Activated CD8-positive, alpha-beta memory T cell treated with anti-CD3 and anti-CD28 coated beads, Interleukin-2, amount 10 ng/mL, durations not matched to agents 7 days and 5 days (primary cell): ENCODE measurements at places on chromosomes 4 and X. TPM values are rescaled to one million over a fixed set of nuclear protein-coding genes. Genes with fewer than 3 reads are reported as not detected.

The ZDHHC15 gene
- not detected for total RNA-seq

The EDA gene
- total RNA-seq: 0.79 TPM

The SCML1 gene
- total RNA-seq: 0.42 TPM

The RAB41 gene
- total RNA-seq: not detected

The NAA11 gene
- total RNA-seq: not detected

The PAGE3 gene
- not detected for total RNA-seq

The KIAA1210 gene
- total RNA-seq: not detected

- no peak for DNase-seq
- H3K4me3 ChIP-seq: no peak overlapping the region
- H3K27me3 ChIP-seq: no peaks in the 10 kb centered on the region
- H3K4me1 ChIP-seq: peaks cover 12% of the 10 kb centered on the region
- no peak overlapping the region for H3K27ac ChIP-seq
- H3K36me3 ChIP-seq: peaks cover 3% of the 10 kb centered on the region
Observed at GRCh38 chr4:122921300-122921699, 1.1 kb downstream of the NUDT6 start.

- no peaks in the 10 kb centered on the region for H3K36me3 ChIP-seq
- no peaks in the 10 kb centered on the region for H3K27me3 ChIP-seq
- no peak overlapping the region for H3K4me3 ChIP-seq
- no peak overlapping the region for H3K27ac ChIP-seq
- H3K4me1 ChIP-seq: no peaks in the 10 kb centered on the region
Observed at GRCh38 chr4:158461336-158461735, 60.3 kb upstream of the RXFP1 start.

DNA sequence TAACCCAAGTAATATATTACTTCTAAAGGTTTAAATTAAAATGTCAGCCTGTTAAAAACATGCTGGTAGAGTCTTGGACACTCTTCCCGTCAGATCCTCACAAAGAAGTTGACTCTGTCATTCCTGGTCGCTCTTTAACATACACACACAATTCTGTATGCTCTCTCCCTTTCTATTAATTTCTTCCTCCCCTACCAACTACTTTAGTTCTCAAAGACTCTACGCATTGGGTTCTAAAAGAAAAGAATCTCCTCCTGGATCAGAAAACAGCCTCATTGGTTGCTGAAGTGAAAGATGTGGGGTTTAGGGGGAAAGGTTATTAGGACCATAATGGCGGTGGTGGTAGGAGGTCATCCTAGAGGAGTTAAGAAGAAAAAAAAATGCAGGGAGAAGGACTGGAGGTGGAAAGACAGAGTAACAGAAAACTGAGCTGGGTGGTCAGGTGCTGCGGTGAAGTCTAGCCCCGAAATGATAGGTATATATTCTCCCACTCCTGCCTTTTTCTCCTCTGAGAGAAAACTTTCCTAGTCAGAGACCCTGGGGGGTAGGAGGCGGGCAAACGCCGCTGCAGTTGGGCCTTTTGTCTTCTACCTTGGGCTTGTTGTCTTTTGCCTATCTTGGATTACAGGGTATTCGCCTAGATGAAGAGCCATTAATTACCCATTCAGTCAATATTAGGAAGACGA is 5.2 kb upstream of the PITX2 start:
- peaks cover 11% of the 10 kb centered on the region for H3K36me3 ChIP-seq
- no peak for DNase-seq
- peak overlapping the region; percentile 68 for H3K27ac ChIP-seq
- H3K4me1 ChIP-seq: peaks cover 8% of the 10 kb centered on the region
- H3K4me3 ChIP-seq: no peak overlapping the region

GRCh38 chrX:133235830-133236229 is 17.7 kb upstream of the TFDP3 start:
- DNase-seq: no peak
- H3K4me3 ChIP-seq: no peak overlapping the region
- no peaks in the 10 kb centered on the region for H3K4me1 ChIP-seq
- no peaks in the 10 kb centered on the region for H3K36me3 ChIP-seq
- no peaks in the 10 kb centered on the region for H3K27me3 ChIP-seq

DNA sequence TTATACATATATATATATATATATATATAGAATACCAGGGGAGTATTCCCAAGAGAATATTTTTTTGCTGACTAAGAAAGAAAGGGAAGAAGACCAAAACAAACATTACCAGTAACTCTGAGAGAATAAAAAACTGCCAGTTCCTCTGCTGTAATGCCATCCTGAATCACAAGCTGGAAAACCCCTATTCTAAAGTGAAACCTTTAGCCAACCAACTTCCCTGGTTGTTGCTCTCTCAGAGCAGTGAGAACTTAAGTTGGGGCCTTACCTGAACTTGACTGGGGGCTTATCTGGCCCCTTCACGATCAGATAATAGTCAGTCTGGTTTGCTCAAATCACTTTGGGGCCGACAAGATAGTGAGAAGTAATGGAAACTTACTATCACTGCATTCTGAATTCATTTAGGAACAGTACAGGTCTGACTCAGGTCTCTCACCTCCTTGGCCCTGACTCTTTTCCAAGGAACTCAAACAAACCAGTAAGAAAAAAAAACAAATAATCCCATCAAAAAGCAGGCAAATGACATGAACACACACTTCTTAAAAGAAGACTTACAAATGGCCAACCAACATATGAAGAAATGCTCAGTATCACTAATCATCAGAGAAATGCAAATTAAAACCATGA is 62.5 kb downstream of the CD40LG start:
- peaks cover 46% of the 10 kb centered on the region for H3K4me1 ChIP-seq
- H3K4me3 ChIP-seq: no peak overlapping the region
- peak overlapping the region; percentile 85 for H3K27ac ChIP-seq

GRCh38 chr4:26319949-26320537 is 771 bp upstream of the RBPJ start:
- no peaks in the 10 kb centered on the region for H3K27me3 ChIP-seq
- peak overlapping the region; percentile 99 for H3K27ac ChIP-seq

DNA sequence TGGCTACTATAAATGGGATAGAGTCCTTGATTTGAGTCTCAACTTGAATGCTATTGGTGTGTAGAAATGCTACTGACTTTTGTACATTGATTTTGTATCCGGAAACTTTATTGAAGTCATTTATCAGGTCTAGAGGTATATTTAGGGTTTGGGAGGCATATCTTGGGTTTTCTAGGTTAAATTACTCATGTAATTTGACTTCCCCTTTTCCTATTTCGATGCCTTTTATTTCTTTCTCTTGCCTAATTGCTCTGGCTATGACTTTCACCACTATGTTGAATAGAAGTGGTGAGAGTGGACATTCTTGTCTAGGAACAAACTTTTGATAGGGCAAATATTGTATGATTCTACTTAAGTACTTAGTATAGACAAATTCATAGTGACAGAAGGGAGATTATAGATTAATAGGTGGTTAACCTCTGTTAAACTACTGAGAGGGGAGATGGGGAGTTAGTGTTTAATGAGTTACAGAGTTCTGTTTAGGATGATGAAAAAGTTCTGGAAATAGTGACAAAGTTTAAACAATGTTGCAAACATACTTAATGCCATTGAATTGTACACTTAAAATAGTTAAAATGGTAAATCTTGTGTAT is 22.8 kb upstream of the HSPA4L start:
- no peaks in the 10 kb centered on the region for H3K4me1 ChIP-seq
- DNase-seq: no peak
- no peak overlapping the region for H3K4me3 ChIP-seq

DNA sequence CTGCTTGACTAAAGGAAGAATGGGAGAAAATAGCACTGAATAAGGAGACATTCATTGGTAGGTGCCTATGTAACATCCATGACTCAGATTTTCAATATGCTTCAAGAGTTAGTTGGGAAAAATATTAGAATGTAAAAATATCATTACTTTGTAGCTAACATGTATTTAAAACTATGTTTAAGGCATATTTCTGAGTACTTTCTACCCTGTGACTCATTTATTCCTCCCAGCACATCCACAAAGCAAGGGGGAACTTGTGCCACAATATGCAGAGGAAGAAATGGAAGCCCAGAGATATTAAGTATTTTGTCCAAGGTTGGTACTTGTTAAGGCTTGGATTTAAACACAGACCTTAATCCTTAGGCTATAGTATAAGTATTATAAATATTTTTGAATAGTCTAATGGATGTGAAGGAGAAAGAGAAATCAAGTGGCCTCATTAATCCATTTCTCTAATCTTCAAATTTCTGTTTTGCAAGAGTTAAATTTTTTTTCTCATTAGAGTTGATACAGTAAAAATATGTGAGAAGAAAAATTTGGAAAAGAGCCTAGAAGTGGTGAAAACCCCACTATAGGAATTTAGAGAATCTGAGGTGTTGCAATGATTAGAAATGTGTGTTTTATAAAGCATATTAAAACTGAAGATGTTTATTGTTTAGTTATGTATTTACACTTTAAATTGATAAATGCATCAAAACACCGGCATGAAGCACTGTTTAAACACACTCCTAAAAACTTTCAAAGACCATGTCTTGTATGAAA is 149.3 kb upstream of the GYPA start:
- no peaks in the 10 kb centered on the region for H3K36me3 ChIP-seq
- H3K4me3 ChIP-seq: no peak overlapping the region
- no peak overlapping the region for H3K27ac ChIP-seq
- DNase-seq: no peak
- H3K4me1 ChIP-seq: no peaks in the 10 kb centered on the region
- no peaks in the 10 kb centered on the region for H3K27me3 ChIP-seq

GRCh38 chr4:89558147-89558546 is 250.5 kb upstream of the GPRIN3 start:
- DNase-seq: no peak
- no peak overlapping the region for H3K27ac ChIP-seq
- H3K27me3 ChIP-seq: peaks cover 27% of the 10 kb centered on the region
- peaks cover 3% of the 10 kb centered on the region for H3K4me1 ChIP-seq
- no peaks in the 10 kb centered on the region for H3K36me3 ChIP-seq
- no peak overlapping the region for H3K4me3 ChIP-seq

DNA sequence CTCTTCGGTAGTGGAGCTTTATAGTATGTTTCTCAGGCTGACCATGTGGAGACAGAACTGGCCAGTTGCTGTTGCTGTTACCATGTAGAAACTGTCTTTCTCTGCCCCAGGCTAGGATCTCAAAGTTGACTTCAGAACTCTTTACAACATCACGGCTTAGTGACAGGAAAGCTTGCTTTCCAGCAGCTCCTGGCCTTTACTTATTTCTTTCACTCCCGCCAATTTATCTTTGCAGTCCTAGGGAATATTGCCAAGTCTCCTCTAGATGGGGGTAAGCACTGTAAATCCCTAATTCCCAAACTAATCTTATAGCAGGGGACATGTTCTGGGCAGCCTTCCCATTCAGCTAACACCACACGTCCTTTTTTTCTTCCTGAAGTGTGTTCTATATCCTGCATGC is 631.6 kb downstream of the SPRY1 start:
- H3K4me1 ChIP-seq: no peaks in the 10 kb centered on the region
- no peaks in the 10 kb centered on the region for H3K36me3 ChIP-seq
- H3K4me3 ChIP-seq: no peak overlapping the region
- H3K27me3 ChIP-seq: peaks cover 5% of the 10 kb centered on the region

- no peaks in the 10 kb centered on the region for H3K4me1 ChIP-seq
- no peaks in the 10 kb centered on the region for H3K27me3 ChIP-seq
- H3K4me3 ChIP-seq: no peak overlapping the region
- DNase-seq: peak; percentile 43
Observed at GRCh38 chrX:69387567-69388487, 116.3 kb upstream of the NALF2 start.

GRCh38 chrX:3134316-3134945 is 93.2 kb downstream of the ARSF start:
- H3K4me3 ChIP-seq: no peak overlapping the region
- H3K4me1 ChIP-seq: no peaks in the 10 kb centered on the region
- no peak overlapping the region for H3K27ac ChIP-seq
- no peaks in the 10 kb centered on the region for H3K36me3 ChIP-seq
- no peaks in the 10 kb centered on the region for H3K27me3 ChIP-seq

GRCh38 chr4:1174941-1175634 is 2.7 kb upstream of the SPON2 start:
- peaks cover 13% of the 10 kb centered on the region for H3K36me3 ChIP-seq
- peaks cover 26% of the 10 kb centered on the region for H3K27me3 ChIP-seq
- H3K4me3 ChIP-seq: no peak overlapping the region
- peaks cover 28% of the 10 kb centered on the region for H3K4me1 ChIP-seq

GRCh38 chrX:10398215-10398614 is 222.2 kb downstream of the MID1 start:
- no peak overlapping the region for H3K4me3 ChIP-seq
- no peaks in the 10 kb centered on the region for H3K4me1 ChIP-seq
- no peaks in the 10 kb centered on the region for H3K36me3 ChIP-seq
- DNase-seq: no peak
- H3K27me3 ChIP-seq: no peaks in the 10 kb centered on the region

DNA sequence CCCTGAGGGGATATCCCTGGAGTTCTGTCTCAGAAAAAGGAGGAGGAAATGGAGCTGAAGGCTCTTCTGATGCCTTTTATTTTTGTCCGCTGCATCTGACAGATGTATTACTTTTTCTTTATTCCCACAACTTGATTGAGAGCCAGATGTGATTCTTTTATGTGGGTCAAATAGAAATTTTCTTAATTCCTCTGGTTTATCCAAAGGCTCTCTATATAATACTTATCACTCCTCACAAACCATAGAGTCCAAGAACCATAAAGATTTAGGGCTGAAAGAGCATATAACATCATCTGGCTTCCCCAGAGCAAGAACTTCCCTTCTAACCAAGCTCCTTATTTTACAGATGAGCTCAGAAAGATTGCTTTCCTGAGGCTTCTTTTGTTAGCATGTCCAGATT is 756.7 kb upstream of the FAM241A start:
- H3K36me3 ChIP-seq: no peaks in the 10 kb centered on the region
- DNase-seq: no peak
- no peak overlapping the region for H3K27ac ChIP-seq
- no peaks in the 10 kb centered on the region for H3K27me3 ChIP-seq
- H3K4me3 ChIP-seq: no peak overlapping the region

DNA sequence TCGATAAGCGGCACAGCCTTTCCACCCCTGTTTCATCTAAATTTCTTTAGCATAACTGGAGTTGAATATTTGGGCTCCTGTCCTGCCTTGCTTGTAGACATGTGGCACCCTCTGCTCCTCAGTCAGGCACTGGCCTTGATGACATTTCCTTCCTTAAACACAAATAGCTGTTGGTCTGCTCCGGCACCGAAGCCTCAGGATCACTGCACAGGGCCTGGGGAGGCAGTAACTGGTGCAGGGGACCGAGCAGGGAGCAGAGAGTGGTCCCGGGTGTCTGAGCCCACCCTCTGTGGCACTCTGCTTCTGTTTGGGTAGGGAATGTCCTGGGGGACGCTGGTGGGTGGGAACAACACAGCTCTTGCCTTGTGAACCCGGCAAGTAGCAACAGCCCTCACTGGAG is 13.6 kb downstream of the RGS12 start:
- no peak overlapping the region for H3K4me3 ChIP-seq
- H3K4me1 ChIP-seq: peaks cover 30% of the 10 kb centered on the region
- H3K36me3 ChIP-seq: no peaks in the 10 kb centered on the region
- peaks cover 32% of the 10 kb centered on the region for H3K27me3 ChIP-seq
- no peak overlapping the region for H3K27ac ChIP-seq
